ENCODE measurements at places on chromosomes 12 and 14. TPM values are rescaled to one million over a fixed set of nuclear protein-coding genes. Genes with fewer than 3 reads are reported as not detected.

The PRB2 gene
- polyA plus RNA-seq: 0.16 TPM

The PTMS gene
- 238 TPM for polyA plus RNA-seq

The CARMIL3 gene
- polyA plus RNA-seq: not detected

The EGLN3 gene
- 0.11 TPM for polyA plus RNA-seq

The PNN gene
- 32.3 TPM for polyA plus RNA-seq

The BICDL1 gene
- not detected for polyA plus RNA-seq

The GPRC5A gene
- polyA plus RNA-seq: 85.9 TPM

The KRT86 gene
- 0.27 TPM for polyA plus RNA-seq

The C12orf50 gene
- not detected for polyA plus RNA-seq

The TGM1 gene
- polyA plus RNA-seq: not detected

The SCFD1 gene
- 114 TPM for polyA plus RNA-seq

The MYO1A gene
- not detected for polyA plus RNA-seq

DNA sequence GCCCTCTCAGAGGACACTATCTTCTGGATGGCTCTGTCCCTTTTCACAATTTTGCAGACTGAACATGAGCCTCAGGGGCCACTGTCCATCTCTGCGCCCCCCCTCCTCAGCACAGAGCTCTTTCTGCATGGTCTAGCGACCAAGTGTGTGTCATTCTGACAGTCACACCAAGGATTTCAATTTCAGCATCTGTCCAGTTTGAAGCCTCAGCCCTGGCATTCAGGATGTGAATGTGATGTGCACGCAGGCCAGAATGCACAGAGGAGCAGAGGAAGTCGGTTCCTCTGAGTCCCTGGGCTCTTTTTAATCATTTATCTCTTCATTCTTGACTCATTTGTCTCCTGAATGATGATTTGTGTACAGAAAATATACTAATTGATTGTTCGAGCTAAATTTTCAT lies 102.0 kb upstream of the PWP1 start:
- no peak for DNase-seq

- no peak for DNase-seq
These were observed 2.3 kb upstream of the ZBTB42 start for GRCh38 chr14:104798300-104799243.

GRCh38 chr14:99033951-99034350 lies 238.0 kb downstream of the BCL11B start:
- no peak for DNase-seq

DNA sequence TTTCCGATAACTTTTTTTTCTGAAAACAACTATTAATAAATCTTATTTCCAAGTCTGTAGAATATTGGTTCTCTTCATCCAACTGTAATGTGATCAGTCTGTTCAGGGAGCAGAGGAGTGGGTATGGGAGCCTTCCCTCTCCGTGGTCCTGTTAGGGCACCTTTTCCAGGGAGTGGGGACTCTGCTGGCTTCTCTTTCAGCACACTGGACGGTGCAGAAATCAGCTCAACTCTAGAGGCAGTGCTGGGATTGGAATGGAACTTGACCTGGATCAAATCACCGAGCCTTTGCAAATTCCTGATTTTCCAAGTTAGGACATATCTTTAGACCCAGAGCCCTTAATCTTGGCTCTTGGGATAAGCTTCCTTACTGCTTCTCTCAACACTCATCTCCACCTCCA lies 630.4 kb downstream of the DIO2 start:
- DNase-seq: no peak

DNA sequence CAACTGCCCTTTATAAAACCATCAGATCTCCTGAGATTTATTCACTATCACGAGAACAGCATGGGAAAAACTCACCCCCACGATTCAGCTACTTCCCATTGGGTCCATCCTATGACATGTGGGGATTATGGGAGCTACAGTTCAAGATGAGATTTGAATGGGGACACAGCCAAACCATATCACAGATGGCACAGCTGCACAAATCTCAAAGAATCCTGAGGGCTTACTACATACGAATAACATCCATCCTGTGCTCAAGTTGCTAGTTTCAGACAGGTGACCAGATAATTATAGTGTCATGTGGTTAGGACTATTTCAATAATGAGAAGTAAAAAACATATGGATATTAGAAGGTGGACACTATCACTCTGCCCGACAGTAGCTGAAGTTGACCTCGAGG lies 211.2 kb downstream of the NUAK1 start:
- DNase-seq: no peak

DNA sequence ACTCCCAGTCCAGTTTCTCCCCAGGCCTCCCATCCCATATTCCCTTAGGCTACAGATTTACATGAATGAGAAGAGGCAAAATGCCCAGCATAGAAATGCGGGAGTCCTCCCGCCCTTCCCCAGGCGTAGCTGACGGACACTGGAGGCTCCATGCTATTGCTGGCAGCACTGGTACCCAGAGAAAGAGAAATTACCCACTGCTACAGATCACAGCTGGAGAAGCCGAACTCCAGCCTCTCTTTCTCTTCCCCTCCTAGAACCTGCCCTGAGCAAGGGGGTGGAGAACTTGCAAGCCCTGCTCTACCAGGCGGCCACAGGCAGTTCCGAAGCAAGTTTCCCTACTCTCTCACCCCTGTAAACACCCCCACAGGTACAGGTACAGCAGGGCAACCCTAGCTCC lies 3.6 kb downstream of the LTBR start:
- no peak for DNase-seq

DNA sequence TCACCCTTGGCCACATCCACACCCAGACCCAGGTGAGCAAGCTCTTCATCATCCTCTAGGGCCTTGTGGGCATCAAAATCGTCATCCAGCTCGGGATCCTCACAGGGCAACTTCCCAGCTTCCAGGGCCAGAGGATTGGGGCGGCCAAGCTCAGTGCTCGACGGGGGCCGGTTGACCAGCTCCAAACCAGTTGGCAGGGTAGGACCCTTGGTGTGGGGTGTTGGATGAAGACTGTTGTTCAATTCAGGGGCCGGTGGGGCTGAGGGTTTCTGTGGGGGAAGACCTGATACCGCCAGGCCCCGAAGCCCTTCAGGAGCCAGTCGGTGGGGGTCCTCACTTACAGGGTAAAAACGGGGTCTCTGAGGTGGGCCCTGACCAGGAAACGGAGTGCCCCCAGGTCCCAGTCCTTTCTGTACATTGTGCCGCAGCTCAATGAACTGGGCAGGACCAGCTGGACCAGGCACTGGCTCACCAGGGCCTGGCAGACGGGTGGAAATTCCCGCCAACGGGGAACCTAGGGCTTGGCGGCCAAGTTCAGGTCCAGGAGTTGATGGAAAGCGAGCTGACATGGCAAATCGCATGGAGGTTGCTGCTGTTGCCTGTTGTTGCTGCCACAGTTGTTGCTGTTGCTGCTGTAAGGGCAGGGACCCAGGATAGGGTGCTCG lies 19.8 kb upstream of the PRKAG1 start:
- no peak for DNase-seq

DNA sequence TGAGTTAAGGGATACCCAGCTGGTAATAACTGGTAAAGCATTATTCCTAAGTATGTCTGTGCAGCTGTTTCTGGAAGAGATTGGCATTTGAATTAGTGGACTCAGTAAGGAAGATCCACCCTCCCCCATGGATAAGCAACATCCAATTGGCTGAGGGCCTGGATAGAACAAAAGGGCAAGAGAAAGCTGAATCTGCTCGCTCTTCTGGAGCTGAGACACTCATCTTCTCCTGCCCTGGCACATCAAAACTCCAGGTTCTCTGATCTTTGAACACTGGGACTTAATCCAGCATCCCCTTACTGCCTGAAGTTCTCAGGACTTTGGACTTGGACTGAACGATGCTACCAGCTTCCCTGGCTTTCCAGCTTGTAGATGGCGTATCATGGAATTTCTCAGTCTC lies 63.1 kb upstream of the CNOT2 start:
- DNase-seq: no peak

DNA sequence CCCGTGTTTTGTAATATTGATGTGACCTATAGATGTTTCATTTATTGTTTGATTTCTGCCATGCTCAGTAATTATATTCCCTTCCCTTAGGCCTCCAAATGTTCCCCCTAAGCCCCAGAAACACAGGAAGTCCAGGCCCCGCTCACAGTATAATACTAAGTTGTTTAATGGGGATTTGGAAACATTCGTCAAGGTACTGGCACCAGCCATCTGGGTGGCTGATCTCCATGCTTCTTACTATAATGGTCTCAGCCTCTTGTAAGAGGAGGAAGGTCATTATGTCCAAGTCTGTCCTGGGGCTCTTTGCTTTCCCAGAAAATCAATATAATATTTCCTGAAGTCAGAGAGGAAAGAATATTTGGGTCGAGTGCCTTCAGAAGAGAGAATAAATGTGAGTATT lies 130.9 kb downstream of the KICS2 start:
- no peak for DNase-seq

GRCh38 chr14:22791301-22791700 lies 23.9 kb downstream of the SLC7A7 start:
- peak; percentile 86 for DNase-seq

GRCh38 chr12:29655861-29656260 lies 127.9 kb downstream of the TMTC1 start:
- no peak for DNase-seq

- DNase-seq: peak; percentile 84
These were observed 57.4 kb downstream of the FBXO33 start for GRCh38 chr14:39374851-39375250.

DNA sequence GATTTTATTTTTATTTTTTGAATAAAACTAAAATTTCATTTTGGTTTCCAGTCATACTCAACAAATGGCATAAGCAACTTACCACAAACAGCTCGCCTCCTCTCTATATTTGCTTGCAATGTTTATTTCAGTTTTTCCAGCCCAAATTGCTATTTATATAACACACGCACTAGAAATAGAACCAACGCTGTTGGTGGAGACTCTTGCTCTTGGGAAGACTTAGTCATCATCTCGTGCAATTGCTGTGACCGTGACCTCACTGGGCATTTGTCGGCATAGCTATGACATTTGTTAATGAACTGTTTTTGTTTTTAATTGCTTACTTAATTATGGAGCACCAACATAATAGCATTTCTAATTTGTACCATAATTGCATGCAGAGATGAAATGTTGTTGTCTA lies 153.1 kb upstream of the OTX2 start:
- DNase-seq: no peak

- DNase-seq: peak; percentile 81
These were observed 5.9 kb upstream of the RERG start for GRCh38 chr12:15227004-15227679.

DNA sequence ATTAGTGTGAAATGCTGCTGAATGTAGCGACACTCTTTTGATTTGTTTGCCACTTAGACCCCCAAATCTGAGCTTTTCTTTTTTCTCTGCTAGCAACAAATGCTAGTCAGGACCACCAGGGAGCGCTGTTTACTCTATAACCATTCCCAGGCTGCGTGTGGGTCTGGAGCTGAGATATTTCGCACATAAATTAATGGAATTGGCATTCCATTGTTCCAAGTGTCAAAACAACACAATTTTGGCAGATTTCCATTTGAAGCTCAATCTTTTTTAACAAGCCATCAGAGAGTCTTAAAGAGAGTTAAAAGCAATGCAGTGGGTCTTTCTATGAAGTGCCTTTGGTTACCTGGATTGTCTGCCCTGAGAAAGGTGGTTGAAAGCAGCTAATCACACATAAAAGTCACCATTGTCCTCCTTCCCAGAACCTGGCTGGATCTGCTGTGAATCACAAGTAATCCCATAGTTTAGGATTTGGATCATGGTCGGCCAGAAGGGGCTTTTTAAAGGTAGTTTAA lies 7.4 kb upstream of the TMEM132C start:
- peak; percentile 50 for DNase-seq

GRCh38 chr12:72673853-72674252 lies 401.7 kb downstream of the TRHDE start:
- no peak for DNase-seq

- peak; percentile 51 for DNase-seq
These were observed 41.7 kb downstream of the BICD1 start for GRCh38 chr12:32148372-32148771.

DNA sequence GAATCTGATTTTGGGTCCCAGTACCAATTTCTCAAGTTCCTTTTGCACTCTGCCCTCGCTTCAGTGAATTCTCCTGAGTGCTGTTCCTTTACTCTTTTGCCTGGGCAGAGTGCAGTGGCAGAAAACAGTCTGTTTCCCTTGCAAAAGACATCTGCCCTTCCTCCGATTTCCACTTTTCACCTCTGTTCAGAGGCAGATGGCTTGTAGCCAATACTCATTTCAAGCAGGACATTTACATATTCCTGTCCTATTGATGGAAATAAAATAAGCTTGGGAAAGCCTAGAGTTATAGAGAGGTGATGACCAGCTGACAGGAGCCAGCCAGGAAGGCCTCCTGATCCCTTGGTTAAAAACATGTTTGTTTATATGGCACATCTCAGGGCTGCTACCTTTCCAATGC lies 111.0 kb downstream of the SLC8A3 start:
- no peak for DNase-seq

GRCh38 chr12:53981634-53982565 lies 3.0 kb upstream of the HOXC10 start:
- no peak for DNase-seq

DNA sequence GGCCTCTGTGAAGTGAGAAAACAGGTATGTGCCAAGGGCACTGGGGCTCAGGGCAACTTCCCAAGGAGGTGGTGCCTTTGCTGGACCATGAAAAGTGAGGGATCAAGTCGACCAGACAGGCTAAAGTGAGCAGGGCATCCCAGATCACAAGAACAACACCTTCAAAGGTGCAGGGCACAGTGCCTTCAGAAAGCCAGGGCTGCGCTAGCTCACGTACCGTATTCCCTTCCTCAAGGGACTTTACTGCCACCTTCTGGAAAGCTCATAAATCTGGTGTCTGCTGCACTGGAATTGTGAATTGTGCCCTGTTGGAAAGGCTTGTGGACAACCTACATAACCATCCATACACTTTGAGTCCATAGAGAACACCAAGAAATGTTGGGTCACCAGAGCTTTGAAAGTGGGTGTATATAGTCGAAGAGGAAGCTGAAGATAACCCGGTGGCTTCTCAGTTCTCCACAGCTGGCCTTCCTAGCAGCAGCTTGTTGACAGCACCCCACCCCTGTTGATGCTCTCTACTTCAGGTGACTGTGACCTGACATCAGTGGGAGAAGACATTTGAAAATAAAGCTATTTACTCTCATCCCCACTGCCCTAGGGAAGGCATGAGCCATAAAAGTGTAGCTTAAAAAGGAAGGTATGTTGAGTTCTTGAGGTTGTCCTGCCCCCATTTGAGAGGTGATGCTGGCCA lies 24.5 kb downstream of the FIGNL2 start:
- DNase-seq: peak; percentile 81

GRCh38 chr12:19666070-19666469 lies 226.8 kb downstream of the AEBP2 start:
- DNase-seq: no peak

GRCh38 chr12:46628176-46628575 lies 197.6 kb downstream of the SLC38A4 start:
- DNase-seq: peak; percentile 32

- no peak for DNase-seq
These were observed 320.6 kb downstream of the KCNC2 start for GRCh38 chr12:74889073-74889472.

- DNase-seq: no peak
These were observed 19.4 kb downstream of the GNS start for GRCh38 chr12:64739778-64740177.

GRCh38 chr12:114685320-114685781 lies 1.4 kb upstream of the TBX3 start:
- no peak for DNase-seq

- DNase-seq: peak; percentile 98
These were observed 23.7 kb downstream of the HEBP1 start for GRCh38 chr12:12976366-12976765.

GRCh38 chr12:22163594-22163993 lies 117.6 kb downstream of the CMAS start:
- DNase-seq: no peak

Data from GM23248 (cell line).